NCI-H1436 (cell line): ENCODE measurements at places on chromosomes 2 and 18.
A peak's percentile ranks its signal among the peaks of the same experiment; 100 is the strongest.

DNA sequence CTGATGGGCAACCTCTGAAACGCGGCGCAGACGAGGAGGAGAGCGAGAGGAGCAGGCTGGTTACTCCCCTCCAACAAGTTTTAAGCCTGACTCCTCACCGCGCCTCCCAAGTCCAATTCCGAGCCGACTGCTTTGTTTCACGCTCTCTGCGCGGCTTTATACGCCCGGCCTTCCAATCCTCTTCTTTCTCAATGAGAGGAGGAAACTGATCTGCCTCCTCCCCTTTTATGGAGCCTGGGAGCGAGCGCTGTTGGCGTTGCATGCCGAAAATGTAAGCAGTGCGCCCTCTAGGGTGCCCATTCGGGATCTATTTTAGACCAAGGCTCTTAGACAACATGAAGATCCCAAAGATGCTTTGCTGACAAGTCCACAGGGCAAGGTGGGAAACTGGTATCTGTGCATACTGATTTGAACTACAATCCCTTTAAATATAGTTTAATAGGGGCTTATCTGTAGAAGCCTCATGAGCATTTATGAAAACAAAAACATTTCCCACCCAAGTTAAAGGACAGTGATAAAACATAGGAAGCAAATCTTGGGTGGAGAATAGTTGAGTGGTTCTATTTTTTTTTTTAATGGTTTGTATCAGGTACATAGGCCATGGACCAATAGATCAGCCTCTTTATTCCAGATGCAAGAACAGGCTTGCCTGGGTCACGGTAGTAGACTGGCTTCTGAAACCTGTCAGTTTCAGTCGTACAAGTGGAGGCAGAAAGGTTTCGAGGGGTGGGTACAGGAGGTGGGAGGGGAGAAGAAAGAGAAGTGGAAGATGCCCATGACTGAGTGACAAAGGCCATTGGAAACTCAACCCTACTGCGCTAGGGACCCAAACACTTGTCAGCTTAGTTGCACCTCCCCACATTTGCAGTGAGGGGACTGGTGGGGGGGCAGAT, at the start of gene RND3:
RND3 (minus strand) TSS at position 131 of the 893 bp plus-strand sequence. CDS start 250 bp downstream, outside the sequence.
- DNase-seq, result peak; percentile 98

GRCh38 chr2:1162768-1163584, 212.3 kb downstream of the SNTG2 start:
- no peak for DNase-seq

DNA sequence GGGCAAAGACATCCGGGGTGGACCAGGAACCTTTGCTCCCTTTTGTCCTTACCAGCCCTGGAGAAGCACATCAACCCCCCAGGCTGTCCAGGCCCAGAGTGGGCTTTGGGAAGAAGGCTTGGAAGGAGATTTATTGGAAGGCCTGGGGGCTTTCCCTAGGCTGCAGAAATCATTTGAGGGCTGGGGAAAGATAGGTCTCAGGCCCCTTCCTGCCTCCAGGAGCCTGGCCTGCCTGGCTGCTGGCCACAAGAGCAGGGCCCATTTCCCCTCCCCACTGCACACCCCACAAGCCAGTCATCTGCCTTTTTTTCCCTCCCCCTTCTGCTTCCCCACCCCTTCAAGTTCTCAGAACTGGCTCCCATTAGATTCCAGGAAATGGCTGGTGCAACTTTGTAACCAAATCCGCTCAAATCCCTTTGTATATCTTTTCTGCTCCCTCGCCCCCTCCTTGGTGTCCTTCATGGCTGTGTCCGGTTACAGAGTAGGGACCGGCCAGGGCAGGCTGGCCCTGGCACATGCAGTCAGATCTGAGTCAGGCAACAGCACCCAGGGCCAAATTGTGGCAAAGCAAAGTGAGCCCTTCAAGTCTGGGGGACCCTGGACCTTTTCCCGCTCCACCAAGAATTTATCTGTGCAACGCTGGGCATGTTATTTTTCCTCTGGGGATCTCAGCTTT, 20.8 kb upstream of the TNP1 start:
- no peak for DNase-seq

DNA sequence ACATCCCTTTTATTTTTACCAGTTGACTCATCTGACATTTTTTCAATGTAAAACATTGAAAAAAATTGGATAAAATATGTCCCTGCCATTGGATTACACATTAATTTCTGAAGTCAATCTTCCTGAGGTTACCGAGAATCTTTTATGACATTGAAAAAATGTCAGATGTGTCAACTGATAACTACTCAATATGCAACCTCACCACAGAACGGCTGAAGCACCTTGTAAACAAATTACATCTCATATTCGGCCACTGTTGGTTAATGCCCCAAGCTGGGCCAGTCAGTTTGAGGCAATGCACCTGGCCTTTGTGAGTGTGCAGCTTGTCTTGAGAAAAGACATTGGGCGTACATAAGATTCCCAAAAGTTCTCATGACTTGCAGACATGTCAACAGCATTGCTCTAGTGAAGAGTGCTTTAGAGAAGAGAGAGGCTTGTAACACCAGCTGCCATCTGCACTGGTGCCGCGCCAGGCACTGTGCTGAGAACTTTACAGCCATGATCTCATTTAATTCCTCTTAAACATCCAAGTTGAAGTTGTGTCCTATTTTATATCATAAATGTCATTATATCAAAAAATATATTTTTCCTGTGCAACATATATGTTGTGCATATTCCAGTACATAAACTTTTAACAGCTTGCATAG, 112.7 kb upstream of the SLC35G4 start:
- no peak for DNase-seq

DNA sequence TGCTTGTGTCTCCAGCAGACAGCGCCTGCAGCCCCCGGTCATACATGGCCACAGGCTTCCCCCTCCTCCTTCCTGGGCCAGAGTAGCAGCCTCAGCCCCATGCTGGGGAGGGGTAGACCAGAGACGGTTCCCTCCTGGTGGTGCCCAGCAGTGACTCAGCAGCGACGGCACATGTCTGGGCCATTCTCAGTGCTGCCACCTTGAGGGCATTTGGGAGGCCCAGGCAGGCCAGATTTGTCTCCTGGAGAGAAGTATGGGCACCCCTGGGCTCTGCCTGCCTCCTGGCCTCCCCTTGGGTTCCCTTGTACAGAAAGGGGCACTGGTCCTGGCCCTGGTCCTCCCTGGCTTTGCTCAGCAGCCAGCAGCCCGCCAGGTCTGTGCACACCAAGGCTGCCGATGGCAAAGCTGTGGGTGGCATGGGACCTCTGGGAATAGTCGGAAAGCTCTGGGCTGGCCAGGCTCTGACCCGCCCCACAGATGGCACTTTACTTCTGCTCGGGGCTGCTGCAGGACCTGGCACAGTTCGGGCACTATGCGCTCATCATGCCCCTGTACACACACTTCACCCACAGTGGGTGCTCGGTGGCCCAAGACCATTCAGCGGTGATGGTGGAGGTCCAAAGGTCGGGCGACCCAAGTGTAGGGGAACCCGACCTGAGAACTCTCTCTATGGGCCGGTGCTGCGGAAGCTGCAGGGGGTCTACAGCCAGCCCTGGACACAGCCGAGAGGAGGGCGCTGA, 11.4 kb upstream of the ALPI start:
- no peak for DNase-seq

GRCh38 chr18:32310774-32311173, 120.9 kb downstream of the MEP1B start:
- DNase-seq, result no peak
